ENCODE measurements at places on chromosomes 3 and 15.
A peak's percentile ranks its signal among the peaks of the same experiment; 100 is the strongest.

- DNase-seq: no peak
Measured at GRCh38 chr3:134775831-134776230, 19.2 kb upstream of the EPHB1 start.

GRCh38 chr3:187291512-187292132 lies at the start of gene MASP1:
Gene MASP1 (minus strand): TSS chr3:187291737. CDS start chr3:187291632, 105 bp downstream.
- DNase-seq: no peak

GRCh38 chr3:153176197-153176596 lies 14.2 kb downstream of the RAP2B start:
- no peak for DNase-seq

DNA sequence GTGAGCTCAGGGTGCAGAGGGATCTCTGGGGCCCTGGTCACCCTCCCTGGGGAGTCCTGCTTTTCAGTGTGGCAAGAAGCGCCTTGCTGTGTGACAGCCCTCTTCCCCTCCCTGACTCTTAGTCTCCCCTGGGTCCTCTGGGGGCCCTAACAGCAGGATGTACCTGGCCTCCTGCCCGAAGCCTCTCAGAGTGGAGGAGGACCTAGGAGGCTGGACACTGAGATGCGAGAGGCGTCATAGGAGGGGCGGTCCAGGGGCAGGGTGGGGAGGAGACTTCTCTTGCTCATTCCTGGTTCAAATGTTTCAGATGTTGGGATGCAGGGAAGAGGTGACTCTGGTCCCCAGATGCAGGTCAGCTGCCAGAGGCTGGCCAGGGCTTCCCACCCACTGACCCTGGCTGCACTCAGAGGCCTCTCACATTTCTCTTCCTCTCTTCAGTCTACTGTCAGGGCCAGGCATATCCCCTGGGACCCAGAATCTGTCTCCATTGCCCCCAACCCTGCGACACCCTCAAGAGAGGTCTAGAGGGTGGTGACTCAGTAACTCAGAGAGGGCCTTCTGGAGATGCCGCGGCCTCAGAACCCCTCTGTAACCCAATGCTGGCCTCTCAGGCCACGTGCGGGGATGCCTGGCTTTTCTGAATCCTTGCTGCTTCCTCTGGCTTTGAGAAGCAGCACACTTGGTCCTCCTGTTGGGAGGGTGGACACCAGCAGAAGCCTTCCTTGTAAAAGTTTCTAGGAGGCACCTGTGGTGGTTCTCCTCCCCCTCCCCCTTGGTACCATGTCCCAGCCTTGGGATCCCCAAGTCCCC lies 25.9 kb downstream of the SNX33 start:
- DNase-seq: peak; percentile 88

GRCh38 chr15:63985221-63986184 lies 60.8 kb downstream of the DAPK2 start:
- DNase-seq: no peak

GRCh38 chr15:78714890-78715289 lies 73.9 kb upstream of the CHRNB4 start:
- peak; percentile 47 for DNase-seq

- no peak for DNase-seq
Measured at GRCh38 chr15:59522988-59523461, 85.0 kb downstream of the FAM81A start.
